Activated naive CD8-positive, alpha-beta T cell treated with anti-CD3 and anti-CD28 coated beads, Interleukin-2, amount 10 ng/mL, durations not matched to agents 7 days and 5 days (primary cell): ENCODE measurements at places on chromosomes 6 and 20. TPM values are rescaled to one million over a fixed set of nuclear protein-coding genes. Genes with fewer than 3 reads are reported as not detected.
A peak's percentile ranks its signal among the peaks of the same experiment; 100 is the strongest.

- peak; percentile 85 for DNase-seq
- peaks cover 3% of the 10 kb centered on the region for H3K36me3 ChIP-seq
- peaks cover 27% of the 10 kb centered on the region for H3K4me1 ChIP-seq
- peaks cover 88% of the 10 kb centered on the region for H3K27me3 ChIP-seq
- peak overlapping the region; percentile 42 for H3K4me3 ChIP-seq
These were observed 6.9 kb downstream of the SLC32A1 start for GRCh38 chr20:38730989-38731737.

- H3K27me3 ChIP-seq: no peaks in the 10 kb centered on the region
- no peak overlapping the region for H3K4me3 ChIP-seq
- H3K4me1 ChIP-seq: no peaks in the 10 kb centered on the region
These were observed 227.7 kb downstream of the MEI4 start for GRCh38 chr6:77880501-77880900.

- no peak overlapping the region for H3K27ac ChIP-seq
- no peak overlapping the region for H3K4me3 ChIP-seq
- H3K36me3 ChIP-seq: no peaks in the 10 kb centered on the region
- H3K27me3 ChIP-seq: peaks cover 3% of the 10 kb centered on the region
- H3K4me1 ChIP-seq: no peaks in the 10 kb centered on the region
- no peak for DNase-seq
These were observed 104.9 kb upstream of the SLC22A23 start for GRCh38 chr6:3561725-3562124.

GRCh38 chr6:148997865-148998264 is 251.0 kb downstream of the UST start:
- H3K4me3 ChIP-seq: no peak overlapping the region
- H3K4me1 ChIP-seq: peaks cover 24% of the 10 kb centered on the region
- DNase-seq: no peak
- H3K27ac ChIP-seq: no peak overlapping the region
- peaks cover 15% of the 10 kb centered on the region for H3K36me3 ChIP-seq

- H3K27me3 ChIP-seq: no peaks in the 10 kb centered on the region
- no peak overlapping the region for H3K27ac ChIP-seq
- H3K36me3 ChIP-seq: no peaks in the 10 kb centered on the region
- H3K4me3 ChIP-seq: no peak overlapping the region
These were observed 151.2 kb downstream of the ANKRD60 start for GRCh38 chr20:58077282-58077681.

DNA sequence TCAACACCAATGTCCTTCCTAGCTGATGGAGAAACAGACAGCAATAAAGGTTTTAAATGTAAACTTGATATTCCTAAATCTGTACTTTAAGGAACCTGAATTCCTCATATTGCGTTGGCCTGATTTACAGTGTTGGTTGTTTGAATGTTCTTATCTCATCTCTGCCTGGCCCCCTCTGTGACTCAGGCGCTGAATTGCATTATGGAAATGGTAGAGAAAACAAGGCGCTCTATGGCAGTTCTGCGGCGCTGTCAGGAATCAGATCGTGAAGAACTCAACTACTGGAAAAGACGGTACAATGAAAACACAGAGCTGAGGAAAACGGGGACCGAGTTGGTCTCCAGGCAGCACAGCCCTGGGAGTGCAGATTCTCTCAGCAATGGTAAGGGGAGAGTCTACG is 32.6 kb upstream of the C20orf144 start:
- H3K4me3 ChIP-seq: no peak overlapping the region
- H3K27me3 ChIP-seq: no peaks in the 10 kb centered on the region
- H3K4me1 ChIP-seq: peaks cover 4% of the 10 kb centered on the region
- peaks cover 17% of the 10 kb centered on the region for H3K36me3 ChIP-seq
- DNase-seq: no peak

- no peaks in the 10 kb centered on the region for H3K36me3 ChIP-seq
- H3K27ac ChIP-seq: no peak overlapping the region
- H3K4me3 ChIP-seq: no peak overlapping the region
These were observed 429.0 kb upstream of the NRSN1 start for GRCh38 chr6:23696992-23697391.

GRCh38 chr6:144335914-144336313 is 50.8 kb downstream of the UTRN start:
- peak overlapping the region; percentile 96 for H3K27ac ChIP-seq
- peaks cover 4% of the 10 kb centered on the region for H3K36me3 ChIP-seq
- H3K4me3 ChIP-seq: peak overlapping the region; percentile 88
- no peaks in the 10 kb centered on the region for H3K27me3 ChIP-seq
- no peak for DNase-seq

- H3K27ac ChIP-seq: no peak overlapping the region
- H3K27me3 ChIP-seq: no peaks in the 10 kb centered on the region
- peak; percentile 46 for DNase-seq
- no peaks in the 10 kb centered on the region for H3K36me3 ChIP-seq
These were observed 92.5 kb downstream of the TCP11 start for GRCh38 chr6:35048631-35049083.

DNA sequence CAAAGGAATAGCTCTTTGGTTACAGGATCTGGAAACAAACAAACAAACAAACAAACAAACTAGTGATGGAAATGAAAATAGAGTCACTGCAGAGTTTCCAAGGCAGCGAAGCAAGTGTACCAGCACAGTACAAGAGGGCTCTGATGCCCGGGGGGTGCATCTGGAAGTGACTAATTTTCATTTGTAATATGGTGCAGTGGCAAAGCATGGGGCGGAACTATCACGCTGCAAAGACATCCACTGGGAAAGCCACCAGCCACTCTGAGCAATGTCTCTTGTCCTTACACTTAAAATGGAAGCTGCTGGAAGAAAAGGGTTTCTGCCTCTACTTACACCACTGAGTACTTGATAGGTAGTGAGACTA is 44.4 kb upstream of the NEDD9 start:
- H3K27ac ChIP-seq: peak overlapping the region; percentile 72
- no peak for DNase-seq
- H3K27me3 ChIP-seq: no peaks in the 10 kb centered on the region
- peaks cover 59% of the 10 kb centered on the region for H3K36me3 ChIP-seq
- peaks cover 38% of the 10 kb centered on the region for H3K4me1 ChIP-seq

- H3K27me3 ChIP-seq: no peaks in the 10 kb centered on the region
- peak overlapping the region; percentile 96 for H3K4me3 ChIP-seq
- H3K36me3 ChIP-seq: peaks cover 45% of the 10 kb centered on the region
- DNase-seq: no peak
- H3K4me1 ChIP-seq: peaks cover 48% of the 10 kb centered on the region
These were observed 33.5 kb upstream of the SYNCRIP start for GRCh38 chr6:85676086-85676729.

DNA sequence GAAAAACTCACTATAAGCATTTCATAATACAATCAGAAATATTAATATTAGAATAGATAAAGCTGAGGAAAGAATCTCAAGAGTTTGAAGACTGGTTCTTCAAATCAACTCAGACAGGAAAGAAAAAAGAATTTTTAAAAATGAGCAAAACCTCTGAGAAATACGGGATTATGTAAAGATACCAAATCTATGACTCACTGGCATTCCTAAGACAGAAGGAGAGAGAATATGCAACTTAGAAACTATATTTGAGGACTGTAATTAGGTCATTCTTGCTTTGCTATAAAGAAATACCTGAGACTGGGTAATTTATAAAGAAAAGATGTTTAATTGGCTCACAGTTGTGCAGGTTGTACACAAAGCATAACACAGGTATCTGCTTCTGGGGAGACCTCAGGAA is 665.1 kb downstream of the RNF144B start:
- no peaks in the 10 kb centered on the region for H3K36me3 ChIP-seq
- H3K4me3 ChIP-seq: no peak overlapping the region
- no peaks in the 10 kb centered on the region for H3K27me3 ChIP-seq
- H3K27ac ChIP-seq: no peak overlapping the region
- no peak for DNase-seq

- H3K4me1 ChIP-seq: peaks cover 59% of the 10 kb centered on the region
- H3K4me3 ChIP-seq: peak overlapping the region; percentile 88
- no peak for DNase-seq
- H3K36me3 ChIP-seq: peaks cover 16% of the 10 kb centered on the region
- H3K27me3 ChIP-seq: no peaks in the 10 kb centered on the region
These were observed 72.0 kb upstream of the THEMIS start for GRCh38 chr6:127972815-127973214.

DNA sequence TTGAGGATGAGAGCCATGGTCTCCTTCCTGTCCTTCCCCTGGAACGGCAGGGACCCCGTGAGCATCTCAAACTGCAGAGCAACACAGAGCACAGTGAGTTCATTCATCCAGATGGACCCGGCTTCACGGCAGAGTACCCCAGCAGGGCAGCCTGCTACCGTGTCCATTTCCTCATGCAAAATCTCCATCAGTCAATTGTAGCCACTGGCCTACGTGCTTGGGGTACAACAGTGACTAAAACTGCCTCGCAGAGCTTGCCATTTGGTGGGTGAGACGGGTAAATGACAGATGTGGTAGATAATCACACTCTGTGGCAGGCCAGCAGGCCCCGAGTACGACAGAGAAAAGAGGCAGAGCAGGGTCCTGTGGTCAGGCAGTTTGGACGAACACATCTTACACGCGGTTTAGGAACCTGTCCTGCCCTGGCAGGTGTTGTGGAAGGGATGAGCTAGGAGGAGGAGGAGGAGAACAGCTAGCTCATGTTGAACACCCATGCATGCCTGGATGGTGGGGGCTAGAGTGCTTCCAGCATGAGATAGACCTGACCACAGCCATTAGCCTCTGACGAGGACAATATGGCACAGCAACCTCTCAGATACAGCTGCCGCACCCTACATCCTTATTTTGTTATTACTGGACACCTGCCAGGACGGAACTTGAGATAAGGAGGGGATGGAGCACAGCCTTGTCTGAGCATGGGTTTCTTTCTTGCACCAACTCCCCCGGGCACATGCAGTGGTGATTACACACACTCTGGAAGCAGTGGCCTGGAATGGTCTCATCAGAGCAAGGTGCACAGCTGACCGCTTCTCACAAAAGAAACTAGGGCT is 95.6 kb downstream of the RAMACL start:
- no peak overlapping the region for H3K4me3 ChIP-seq
- no peak for DNase-seq
- H3K36me3 ChIP-seq: peaks cover 10% of the 10 kb centered on the region
- peaks cover 11% of the 10 kb centered on the region for H3K4me1 ChIP-seq
- no peaks in the 10 kb centered on the region for H3K27me3 ChIP-seq
- peak overlapping the region; percentile 9 for H3K27ac ChIP-seq

GRCh38 chr6:52283111-52283510 is 1.4 kb downstream of the MCM3 start:
- peaks cover 56% of the 10 kb centered on the region for H3K4me1 ChIP-seq
- H3K27me3 ChIP-seq: no peaks in the 10 kb centered on the region
- DNase-seq: no peak
- H3K4me3 ChIP-seq: peak overlapping the region; percentile 83
- no peak overlapping the region for H3K27ac ChIP-seq

DNA sequence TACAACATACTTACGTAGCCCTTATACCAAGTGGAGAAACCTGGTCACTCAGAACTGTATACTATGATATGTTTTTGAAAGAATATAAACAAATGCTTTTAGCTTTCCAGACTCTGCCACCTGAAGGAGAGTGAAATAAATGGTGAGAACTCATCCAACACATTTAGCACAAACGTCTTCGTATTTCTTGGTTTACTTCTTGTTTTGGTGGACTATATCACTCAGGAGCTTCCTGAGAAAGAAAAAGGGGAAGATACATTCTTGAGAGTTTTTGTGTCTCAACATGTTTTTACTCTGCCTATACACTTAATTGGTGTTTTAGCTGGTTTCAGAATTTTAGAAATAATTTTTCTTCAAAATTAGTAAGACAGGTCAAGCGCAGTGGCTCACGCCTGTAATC is 19.4 kb upstream of the CTAGE9 start:
- H3K36me3 ChIP-seq: no peaks in the 10 kb centered on the region
- no peaks in the 10 kb centered on the region for H3K4me1 ChIP-seq
- DNase-seq: no peak

GRCh38 chr20:36866681-36867495 is 9.1 kb upstream of the TLDC2 start:
- DNase-seq: no peak
- peaks cover 4% of the 10 kb centered on the region for H3K4me1 ChIP-seq
- H3K36me3 ChIP-seq: no peaks in the 10 kb centered on the region
- peaks cover 19% of the 10 kb centered on the region for H3K27me3 ChIP-seq

- peaks cover 31% of the 10 kb centered on the region for H3K4me1 ChIP-seq
- no peak overlapping the region for H3K4me3 ChIP-seq
- H3K27ac ChIP-seq: no peak overlapping the region
- H3K27me3 ChIP-seq: no peaks in the 10 kb centered on the region
- H3K36me3 ChIP-seq: peaks cover 30% of the 10 kb centered on the region
These were observed 44.7 kb downstream of the NCOA3 start for GRCh38 chr20:47546184-47547033.

GRCh38 chr6:12761376-12762115 is 45.0 kb downstream of the PHACTR1 start:
- no peak for DNase-seq
- no peaks in the 10 kb centered on the region for H3K4me1 ChIP-seq
- H3K36me3 ChIP-seq: no peaks in the 10 kb centered on the region
- H3K27ac ChIP-seq: no peak overlapping the region
- no peak overlapping the region for H3K4me3 ChIP-seq

GRCh38 chr20:64244870-64245603 is 10.5 kb upstream of the PCMTD2 start:
- no peak overlapping the region for H3K27ac ChIP-seq
- no peak overlapping the region for H3K4me3 ChIP-seq
- peaks cover 7% of the 10 kb centered on the region for H3K27me3 ChIP-seq
- DNase-seq: no peak
- H3K4me1 ChIP-seq: no peaks in the 10 kb centered on the region
- H3K36me3 ChIP-seq: no peaks in the 10 kb centered on the region

- H3K36me3 ChIP-seq: no peaks in the 10 kb centered on the region
- no peaks in the 10 kb centered on the region for H3K4me1 ChIP-seq
- H3K27me3 ChIP-seq: no peaks in the 10 kb centered on the region
- no peak overlapping the region for H3K27ac ChIP-seq
- no peak overlapping the region for H3K4me3 ChIP-seq
These were observed 119.6 kb upstream of the DOK5 start for GRCh38 chr20:54355631-54356280.

DNA sequence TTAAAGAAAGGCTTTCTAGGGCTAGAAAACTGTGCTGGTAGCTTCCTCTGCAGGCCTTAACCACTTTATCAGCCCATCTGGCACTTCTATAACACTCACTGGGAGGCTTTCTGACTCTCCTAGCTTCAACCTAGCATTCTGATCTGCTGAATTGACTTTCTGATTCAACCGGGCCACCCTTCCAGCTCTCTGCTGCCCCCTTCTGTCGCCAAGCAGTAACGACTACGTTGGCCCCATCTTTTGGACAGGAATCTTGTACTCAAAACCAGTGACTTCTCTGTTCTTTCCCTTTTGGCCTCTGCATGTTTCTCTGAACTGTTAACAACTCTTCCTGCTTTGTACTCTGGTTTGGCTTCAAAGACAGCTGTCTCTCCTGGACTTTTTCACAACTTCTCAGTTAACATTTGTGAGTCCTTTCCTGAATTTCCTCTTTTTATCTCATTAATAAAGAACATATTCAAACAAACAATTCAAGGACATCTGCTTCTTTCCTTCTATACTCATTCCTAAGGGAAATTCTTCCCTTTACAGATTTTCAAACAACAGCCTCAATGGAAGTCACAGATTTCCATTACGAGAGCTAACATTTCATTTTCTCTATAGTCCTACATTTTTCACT is 43.9 kb upstream of the FAM135A start:
- peaks cover 21% of the 10 kb centered on the region for H3K27me3 ChIP-seq
- peak; percentile 63 for DNase-seq
- H3K27ac ChIP-seq: no peak overlapping the region
- H3K36me3 ChIP-seq: no peaks in the 10 kb centered on the region

Gene SLC2A10
- not detected for total RNA-seq

Gene HLA-F
- 534 TPM for total RNA-seq

Gene CCN5
- not detected for total RNA-seq

Gene SRMS
- total RNA-seq: not detected

Gene CAGE1
- total RNA-seq: 0.20 TPM

Gene ZNF311
- total RNA-seq: 0.45 TPM

Gene OLIG3
- total RNA-seq: not detected

Gene ABHD16B
- not detected for total RNA-seq

Gene SNAI1
- 0.40 TPM for total RNA-seq

Gene SLC35D3
- total RNA-seq: not detected
